Left renal cortex interstitium (tissue), 4 donors: ENCODE measurements at places on chromosomes 16 and 17. TPM values are rescaled to one million over a fixed set of nuclear protein-coding genes. Genes with fewer than 3 reads are reported as not detected.

The VMO1 gene
- 0.74 TPM for polyA plus RNA-seq

The KRTAP2-3 gene
- polyA plus RNA-seq: not detected

The DHODH gene
- polyA plus RNA-seq: 14.0 TPM

The IRX5 gene
- polyA plus RNA-seq: 10.0 TPM

The ZNF263 gene
- polyA plus RNA-seq: 48.4 TPM

The CTRB1 gene
- polyA plus RNA-seq: not detected

The UNC45B gene
- polyA plus RNA-seq: 0.16 TPM

The NPTX1 gene
- 0.95 TPM for polyA plus RNA-seq

The HSDL1 gene
- polyA plus RNA-seq: 46.1 TPM

The GRN gene
- 256 TPM for polyA plus RNA-seq

The CA7 gene
- 0.34 TPM for polyA plus RNA-seq

The B9D1 gene
- 51.0 TPM for polyA plus RNA-seq

The MT1F gene
- 43.8 TPM for polyA plus RNA-seq

The KRT15 gene
- polyA plus RNA-seq: 1.7 TPM

The RHBDL3 gene
- 1.5 TPM for polyA plus RNA-seq

The CHST4 gene
- polyA plus RNA-seq: 0.27 TPM

The TEKT1 gene
- 0.68 TPM for polyA plus RNA-seq

The KRTAP4-8 gene
- not detected for polyA plus RNA-seq

The CEP295NL gene
- 1.1 TPM for polyA plus RNA-seq

The COPZ2 gene
- 13.7 TPM for polyA plus RNA-seq

The CNTNAP1 gene
- polyA plus RNA-seq: 8.1 TPM

The HOXB9 gene
- polyA plus RNA-seq: 68.3 TPM

The EPN3 gene
- 8.4 TPM for polyA plus RNA-seq

The C17orf50 gene
- polyA plus RNA-seq: 0.21 TPM
